Activated naive CD4-positive, alpha-beta T cell treated with anti-CD3 and anti-CD28 coated beads for 36 hours (primary cell): ENCODE measurements at places on chromosomes 5 and 9.

GRCh38 chr5:167426501-167426900 is 864.9 kb upstream of the WWC1 start:
- DNase-seq: no peak

DNA sequence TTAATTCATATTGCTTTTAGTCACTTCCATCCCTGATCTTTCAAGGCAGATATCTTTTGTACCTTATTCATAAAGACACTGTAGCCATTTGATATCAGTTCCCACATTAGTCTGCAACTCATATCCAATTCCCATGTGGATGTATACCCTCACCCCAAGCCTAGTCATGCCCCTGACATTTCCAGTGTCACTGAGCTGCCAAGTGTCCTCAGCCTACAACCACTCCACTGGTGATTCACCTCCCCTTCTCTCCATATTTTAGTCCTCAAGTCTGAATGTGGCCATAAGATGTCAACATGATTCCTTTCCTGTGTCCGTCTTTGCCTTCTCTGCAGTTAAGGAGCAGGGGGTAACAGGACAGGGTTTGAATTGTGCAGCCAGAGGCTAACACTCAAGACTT is 346.9 kb downstream of the RAB3C start:
- no peak for DNase-seq

DNA sequence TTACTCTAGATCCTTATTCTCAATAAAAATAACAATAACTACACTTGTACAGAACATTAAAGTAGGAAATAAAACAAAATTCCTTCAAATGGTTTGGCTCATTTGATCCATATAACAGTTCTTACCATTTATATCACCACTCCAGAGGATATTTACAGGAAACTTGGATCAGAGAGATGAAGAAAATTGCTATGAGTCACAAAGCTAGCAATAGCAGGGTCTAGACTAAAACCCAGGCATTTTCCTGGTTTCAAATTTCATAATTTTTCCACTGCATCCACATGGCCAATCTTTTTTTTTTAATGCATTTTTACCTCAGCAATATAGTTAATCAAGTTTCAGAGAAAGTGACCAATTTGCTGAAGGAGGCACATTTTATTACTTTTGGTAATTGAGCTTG is 299.2 kb downstream of the ELAVL2 start:
- no peak for DNase-seq

- DNase-seq: no peak
These were observed 4.8 kb downstream of the DNAJB5 start for GRCh38 chr9:34994260-34994899.

DNA sequence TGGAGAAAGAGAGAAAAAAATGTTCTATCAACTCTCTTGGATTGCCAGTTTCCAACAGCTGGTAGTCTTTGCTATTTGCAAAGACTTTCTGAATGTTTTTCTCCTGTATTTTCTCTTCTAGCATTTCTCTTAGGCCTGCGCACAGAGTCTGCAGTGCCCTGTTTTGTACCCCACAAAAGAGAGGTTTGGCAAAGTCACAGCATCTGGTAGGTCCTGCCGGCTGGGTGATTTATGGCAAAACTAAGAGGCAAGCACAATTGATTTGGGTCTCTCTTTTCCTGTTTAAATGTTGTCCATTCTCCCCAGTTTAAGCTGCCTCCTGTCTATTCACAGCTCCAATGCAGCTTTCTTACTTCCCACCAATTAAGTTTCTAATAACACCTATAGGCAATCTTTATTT is 193.9 kb downstream of the TRPM3 start:
- DNase-seq: no peak

DNA sequence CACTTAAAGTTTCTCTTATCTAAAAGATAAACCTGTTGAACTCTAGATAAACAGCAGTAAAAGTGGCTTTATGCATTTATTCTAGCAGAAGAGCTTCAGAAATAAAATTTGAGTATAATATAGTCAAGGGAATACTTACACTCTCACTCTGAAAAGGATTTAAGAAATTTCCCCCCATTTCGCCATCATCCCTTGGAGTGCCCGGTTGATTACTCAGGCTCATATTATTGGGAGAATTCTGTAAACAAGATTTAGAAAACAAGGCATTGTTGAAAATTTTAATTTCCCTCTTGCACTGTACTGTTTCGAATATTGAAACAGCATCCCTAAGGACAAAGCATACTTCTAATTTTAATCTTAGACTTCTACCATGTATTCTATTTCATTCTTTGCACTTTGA is 34.5 kb upstream of the ACOT12 start:
- no peak for DNase-seq

GRCh38 chr9:90855208-90855902 is 53.7 kb downstream of the SYK start:
- no peak for DNase-seq

- DNase-seq: no peak
These were observed 10.5 kb upstream of the PLEKHG4B start for GRCh38 chr5:81391-82021.

- DNase-seq: peak; percentile 55
These were observed 206.6 kb upstream of the RFX3 start for GRCh38 chr9:3732077-3733038.

DNA sequence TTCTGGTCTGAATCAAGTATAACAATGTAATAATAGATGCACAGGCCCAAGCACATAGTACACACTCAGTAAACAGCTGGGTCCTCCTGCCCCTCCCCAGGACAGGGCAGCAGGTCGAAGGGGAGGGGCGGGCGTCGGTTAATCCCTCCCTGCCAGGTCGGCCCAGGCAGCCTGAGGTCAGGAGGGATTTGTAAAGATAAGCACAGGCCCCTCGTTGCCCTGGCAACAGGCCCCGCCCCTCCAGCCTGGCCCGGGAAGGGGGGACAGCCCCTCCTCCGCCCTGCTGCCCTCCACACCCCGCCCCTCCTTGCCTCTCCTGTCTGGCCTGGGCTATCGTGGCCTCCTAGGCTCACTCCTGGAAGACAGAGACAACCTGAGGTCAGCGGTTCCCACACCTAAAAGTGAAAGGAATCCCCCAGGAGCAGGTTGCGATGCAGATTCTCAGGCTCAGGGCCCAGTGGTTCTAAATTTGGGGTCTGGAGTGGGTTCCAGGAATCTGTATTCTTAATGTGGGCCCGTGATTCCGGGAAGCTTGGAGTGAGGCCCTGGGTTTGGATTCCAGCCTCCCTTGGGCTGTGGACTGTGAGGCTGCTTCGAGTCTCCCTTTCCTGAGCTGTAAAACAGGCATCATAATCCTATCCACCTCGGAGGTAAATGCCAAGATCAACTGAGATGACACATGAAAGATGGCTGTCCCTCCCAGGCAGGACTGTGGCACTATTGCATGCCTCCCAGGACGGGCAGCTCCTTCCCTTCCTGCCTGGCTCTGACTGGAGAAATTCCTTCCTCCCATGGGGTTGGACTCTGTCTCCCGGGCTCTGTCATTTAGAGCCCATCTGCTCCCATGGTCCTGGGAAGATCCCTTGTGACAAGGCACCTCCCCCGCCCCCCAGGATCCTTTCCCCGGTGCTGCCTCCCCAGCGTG is 4.4 kb downstream of the CRB2 start:
- DNase-seq: peak; percentile 38

- DNase-seq: no peak
These were observed 40.7 kb upstream of the ADAMTS2 start for GRCh38 chr5:179385914-179386313.

DNA sequence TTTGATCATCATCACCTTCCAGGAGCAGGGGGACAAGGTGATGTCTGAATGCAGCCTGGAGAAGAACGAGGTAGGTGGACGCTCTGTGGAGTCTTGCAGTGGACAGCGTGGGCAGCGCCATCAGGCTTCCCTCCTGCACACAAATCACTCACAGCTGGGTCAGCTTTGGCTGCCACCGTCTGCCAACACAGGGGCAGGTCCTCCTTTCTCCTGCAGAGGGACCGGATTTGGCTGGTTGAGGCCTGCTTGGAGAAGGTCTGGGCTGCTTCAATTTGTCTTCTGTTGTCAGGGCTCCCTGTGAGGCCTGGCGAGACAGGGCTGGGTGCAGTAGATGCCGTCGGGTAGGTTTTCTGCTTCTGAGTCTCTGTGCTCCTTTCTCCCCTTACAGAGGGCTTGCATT is 180.6 kb downstream of the CACNA1B start:
- no peak for DNase-seq

- no peak for DNase-seq
These were observed 29.6 kb downstream of the EHMT1 start for GRCh38 chr9:137648396-137648795.

- DNase-seq: no peak
These were observed 88.3 kb downstream of the MTAP start for GRCh38 chr9:21890696-21891095.

- peak; percentile 32 for DNase-seq
These were observed 122.8 kb downstream of the STARD4 start for GRCh38 chr5:111389390-111390082.
